ENCODE measurements at places on chromosomes 4 and X.

DNA sequence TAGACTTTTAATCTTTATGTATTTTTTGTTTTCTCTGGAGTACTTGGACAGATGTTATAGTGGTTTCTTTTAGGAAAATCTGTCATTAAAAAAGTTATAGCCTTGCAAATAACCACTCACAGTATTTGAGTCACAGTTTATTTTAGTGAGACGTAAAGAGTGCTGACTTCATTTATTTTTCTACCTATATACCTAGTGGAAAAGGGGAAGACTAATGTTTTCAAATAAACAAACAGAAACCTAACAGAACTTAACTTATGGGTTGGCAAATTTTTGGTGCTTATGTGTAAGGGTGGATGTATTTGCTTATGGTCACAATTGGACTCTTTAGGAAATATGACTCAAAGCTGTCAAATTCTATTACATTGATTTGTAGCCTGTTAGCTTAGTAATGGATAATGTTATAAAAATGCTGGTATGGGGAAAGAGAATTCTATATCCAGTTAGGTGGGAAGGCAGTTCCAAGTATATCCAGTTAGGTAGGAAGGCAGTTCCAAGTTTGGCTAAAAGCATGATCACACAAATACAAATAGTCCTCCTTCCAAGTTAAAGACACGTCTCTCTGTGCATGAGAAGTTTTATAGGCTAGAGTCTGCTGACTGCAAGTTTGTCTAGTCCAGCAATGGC, 61.9 kb downstream of the SLC9A6 start:
- H3K27me3 ChIP-seq = no peaks in the 10 kb centered on the region
- H3K4me3 ChIP-seq = no peak overlapping the region
- DNase-seq = no peak

GRCh38 chrX:114798907-114799306, 215.0 kb downstream of the HTR2C start:
- DNase-seq = no peak
- no peak overlapping the region for H3K4me3 ChIP-seq
- no peaks in the 10 kb centered on the region for H3K36me3 ChIP-seq
- H3K27ac ChIP-seq = no peak overlapping the region
- no peaks in the 10 kb centered on the region for H3K27me3 ChIP-seq
- no peaks in the 10 kb centered on the region for H3K4me1 ChIP-seq

- no peak for DNase-seq
- no peak overlapping the region for H3K27ac ChIP-seq
- no peaks in the 10 kb centered on the region for H3K27me3 ChIP-seq
- H3K4me3 ChIP-seq = no peak overlapping the region
- H3K4me1 ChIP-seq = no peaks in the 10 kb centered on the region
Observed at GRCh38 chr4:162322054-162322453, 158.3 kb upstream of the FSTL5 start.

DNA sequence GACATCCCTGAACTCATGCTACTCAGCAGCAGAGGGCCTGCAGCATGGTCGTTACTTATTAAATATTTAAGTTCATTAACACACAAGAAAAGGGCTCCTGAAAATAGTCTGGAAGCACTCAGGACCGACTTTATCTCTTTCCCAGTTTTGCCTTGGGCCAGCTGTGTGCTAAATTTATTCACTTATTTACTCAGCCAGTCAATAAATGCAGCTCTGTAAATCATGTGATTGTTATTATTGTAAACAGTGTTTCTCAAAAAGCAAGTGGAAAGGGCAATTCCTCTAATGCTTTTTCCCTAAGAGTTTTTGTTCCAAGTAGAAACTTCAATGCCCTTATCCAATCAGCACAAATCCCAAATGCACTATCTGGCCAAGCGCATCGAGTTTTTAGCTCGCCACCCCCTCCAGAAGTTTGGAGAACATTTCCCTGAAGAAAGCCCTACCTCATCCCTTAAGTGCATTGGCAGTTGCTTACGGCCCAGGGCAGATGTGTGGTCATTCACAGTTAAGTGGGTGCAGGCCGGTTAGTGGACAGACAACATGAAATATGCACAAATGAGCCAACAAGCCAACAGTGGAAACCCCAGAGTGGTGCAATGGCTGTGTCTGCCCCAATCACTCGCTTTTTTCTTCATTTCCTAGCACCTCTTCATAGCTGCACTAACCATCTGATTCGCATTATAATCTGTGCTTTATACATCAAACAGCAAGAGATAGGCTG, 125.8 kb downstream of the SMIM20 start:
- no peaks in the 10 kb centered on the region for H3K36me3 ChIP-seq
- no peak overlapping the region for H3K4me3 ChIP-seq
- no peak overlapping the region for H3K27ac ChIP-seq
- no peak for DNase-seq
- peaks cover 28% of the 10 kb centered on the region for H3K4me1 ChIP-seq
- peaks cover 3% of the 10 kb centered on the region for H3K27me3 ChIP-seq

GRCh38 chr4:2482192-2482591, 13.3 kb downstream of the RNF4 start:
- H3K4me3 ChIP-seq = peak overlapping the region; percentile 51
- peaks cover 19% of the 10 kb centered on the region for H3K36me3 ChIP-seq
- H3K4me1 ChIP-seq = peaks cover 91% of the 10 kb centered on the region
- peak overlapping the region; percentile 89 for H3K27ac ChIP-seq

DNA sequence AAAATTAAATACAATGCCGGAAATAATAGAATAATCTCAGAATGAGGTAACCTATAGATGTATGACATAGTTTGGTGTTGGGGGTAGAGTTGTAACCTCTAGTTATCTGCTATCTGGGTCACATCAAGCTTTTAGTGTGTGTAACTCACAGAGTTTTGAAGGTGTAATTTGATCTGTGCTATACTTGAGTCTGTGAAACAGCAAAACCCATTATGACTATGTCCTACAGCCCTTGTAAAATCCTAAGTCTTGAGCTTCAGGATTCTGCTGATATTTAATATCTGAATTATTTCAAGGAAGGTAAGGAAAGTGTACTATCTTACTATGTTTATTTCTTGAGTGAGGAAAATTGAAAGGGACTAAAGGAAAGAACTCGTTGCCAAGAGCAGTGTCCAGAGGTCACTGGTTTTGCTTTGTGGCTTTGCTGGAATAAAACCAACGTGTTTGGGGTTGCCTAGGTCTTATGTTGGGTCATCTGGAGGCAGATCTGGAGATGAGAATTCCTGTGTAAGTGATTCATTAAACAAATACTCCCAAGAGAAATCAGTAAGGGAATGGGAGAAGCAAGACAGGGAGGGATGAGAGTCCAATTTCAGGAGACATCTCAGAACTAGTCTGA, 107.8 kb upstream of the CBLL2 start:
- H3K4me3 ChIP-seq = no peak overlapping the region
- H3K27ac ChIP-seq = no peak overlapping the region
- DNase-seq = no peak

DNA sequence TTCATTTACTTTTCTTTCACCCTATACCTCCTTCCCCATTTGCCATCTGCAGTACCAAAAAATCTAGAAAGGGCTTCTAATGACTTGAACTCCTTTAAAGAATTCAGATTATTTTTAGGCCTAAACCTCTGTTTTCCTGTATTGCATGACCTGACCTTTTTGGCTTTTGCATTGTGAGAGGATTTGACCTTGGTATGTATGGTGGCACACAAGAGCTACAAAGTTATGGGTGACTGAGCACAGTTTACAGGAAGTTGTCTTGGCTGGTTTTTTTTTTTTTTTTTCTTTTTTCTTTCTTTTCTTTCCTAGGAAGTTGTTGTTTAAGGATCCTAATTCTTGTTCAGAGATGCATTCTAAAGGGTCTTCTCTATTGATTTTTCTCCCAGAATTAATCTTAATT, 32.0 kb upstream of the MTMR8 start:
- H3K36me3 ChIP-seq = no peaks in the 10 kb centered on the region
- H3K4me1 ChIP-seq = no peaks in the 10 kb centered on the region
- H3K27me3 ChIP-seq = no peaks in the 10 kb centered on the region
- DNase-seq = no peak

- peak overlapping the region; percentile 82 for H3K27ac ChIP-seq
- no peak for DNase-seq
- peaks cover 41% of the 10 kb centered on the region for H3K4me1 ChIP-seq
- no peak overlapping the region for H3K4me3 ChIP-seq
Observed at GRCh38 chrX:9337046-9337445, 127.8 kb upstream of the TBL1X start.

DNA sequence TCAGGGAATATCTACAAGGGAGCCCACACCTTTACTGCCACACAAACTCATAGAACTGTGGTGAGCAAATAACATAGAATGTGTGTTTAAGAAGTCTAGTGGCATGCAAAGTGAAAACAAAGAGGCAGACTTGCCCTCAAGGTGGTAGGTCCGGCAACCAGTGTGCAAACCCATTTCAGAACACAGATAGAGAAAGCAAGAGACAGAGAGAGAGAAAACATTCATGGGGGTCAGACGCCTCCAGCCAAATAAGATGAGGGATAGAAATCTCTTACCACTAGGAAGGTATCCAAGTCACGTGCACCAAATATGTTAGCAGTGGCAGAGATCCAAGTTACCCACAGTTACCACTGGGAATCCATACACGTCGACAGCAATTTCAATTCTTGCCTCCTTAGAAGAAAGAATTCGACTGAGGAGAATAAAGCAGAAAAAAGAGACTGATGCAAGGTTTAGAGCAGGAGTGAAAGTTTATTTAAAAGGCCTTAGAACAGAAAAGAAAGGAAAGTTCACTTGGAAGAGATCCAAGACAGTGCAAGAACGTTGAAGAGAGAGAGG, 252.8 kb downstream of the NAP1L3 start:
- DNase-seq = no peak
- no peaks in the 10 kb centered on the region for H3K36me3 ChIP-seq
- H3K4me1 ChIP-seq = no peaks in the 10 kb centered on the region
- no peak overlapping the region for H3K27ac ChIP-seq
- H3K4me3 ChIP-seq = no peak overlapping the region

Data from activated T-helper 1 cell treated with anti-CD3 and anti-CD28 coated beads, Interleukin-12 subunit alpha, Interleukin-12 subunit beta, Interleukin-2, Interleukin-4 antibody, amounts not matched to agents 30 ng/mL and 10 ng/mL and 1 ng/mL, durations not matched to agents 14 hours and 24 hours and 36 hours (primary cell).